ENCODE measurements at places on chromosomes 12 and 14.

GRCh38 chr14:32006263-32007110, 70.6 kb upstream of the ARHGAP5 start:
- no peak for DNase-seq
- peaks cover 42% of the 10 kb centered on the region for H3K4me1 ChIP-seq
- no peaks in the 10 kb centered on the region for H3K27me3 ChIP-seq
- H3K36me3 ChIP-seq: no peaks in the 10 kb centered on the region

GRCh38 chr14:85402569-85403162, 127.3 kb upstream of the FLRT2 start:
- peaks cover 7% of the 10 kb centered on the region for H3K27me3 ChIP-seq
- H3K4me3 ChIP-seq: no peak overlapping the region
- H3K27ac ChIP-seq: no peak overlapping the region
- H3K4me1 ChIP-seq: peaks cover 17% of the 10 kb centered on the region
- DNase-seq: no peak
- H3K36me3 ChIP-seq: no peaks in the 10 kb centered on the region

DNA sequence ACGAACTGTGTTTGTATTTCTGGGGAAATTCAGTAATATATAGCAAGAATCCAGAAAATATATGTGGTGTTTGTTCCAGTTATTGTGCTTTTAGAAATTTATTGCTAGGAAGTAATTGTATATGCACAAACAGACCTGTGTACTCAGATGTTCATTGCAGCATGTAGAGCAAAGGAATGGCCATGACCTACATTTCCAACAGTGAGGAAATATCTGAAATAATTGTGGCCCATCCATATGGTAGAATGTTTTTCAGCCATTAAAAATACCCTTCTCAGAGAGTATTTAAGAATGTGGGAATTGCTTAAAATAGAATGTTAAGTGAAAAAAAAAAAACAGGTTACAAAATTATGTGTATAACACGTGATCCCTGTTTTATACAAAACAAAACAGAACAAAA, 77.3 kb downstream of the TMX1 start:
- H3K36me3 ChIP-seq: no peaks in the 10 kb centered on the region
- H3K4me1 ChIP-seq: peaks cover 15% of the 10 kb centered on the region
- no peak overlapping the region for H3K4me3 ChIP-seq
- no peaks in the 10 kb centered on the region for H3K27me3 ChIP-seq
- no peak for DNase-seq
- no peak overlapping the region for H3K27ac ChIP-seq

GRCh38 chr12:93163260-93164036, 214.3 kb upstream of the NUDT4 start:
- peaks cover 7% of the 10 kb centered on the region for H3K4me1 ChIP-seq
- no peak for DNase-seq
- H3K27me3 ChIP-seq: no peaks in the 10 kb centered on the region
- H3K4me3 ChIP-seq: no peak overlapping the region

GRCh38 chr12:89932954-89933353, 224.3 kb upstream of the ATP2B1 start:
- peaks cover 4% of the 10 kb centered on the region for H3K27me3 ChIP-seq
- no peak overlapping the region for H3K27ac ChIP-seq
- no peak overlapping the region for H3K4me3 ChIP-seq

DNA sequence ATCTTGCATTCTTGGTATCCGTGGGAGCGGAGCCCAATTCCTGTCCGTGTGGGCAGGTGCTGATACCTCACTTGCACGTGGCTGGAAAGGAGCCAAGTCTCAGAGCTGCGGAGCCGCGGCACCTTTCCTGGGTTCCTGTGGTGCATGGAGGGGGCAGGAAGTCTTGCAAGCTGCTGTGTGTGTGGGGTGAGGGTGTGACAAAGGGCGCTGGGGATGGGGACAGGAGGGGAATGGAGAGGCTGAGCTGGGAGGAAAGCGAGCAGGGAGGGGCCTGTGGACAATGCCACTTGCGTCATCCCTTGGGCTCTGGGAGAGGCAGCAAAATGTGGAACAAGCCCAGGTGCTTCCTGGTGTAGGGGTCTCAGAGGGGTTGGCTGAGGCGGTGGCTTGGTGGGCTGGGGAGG, 86.7 kb downstream of the CALM1 start:
- no peak overlapping the region for H3K27ac ChIP-seq
- peak; percentile 58 for DNase-seq
- H3K4me3 ChIP-seq: no peak overlapping the region
- H3K4me1 ChIP-seq: no peaks in the 10 kb centered on the region

DNA sequence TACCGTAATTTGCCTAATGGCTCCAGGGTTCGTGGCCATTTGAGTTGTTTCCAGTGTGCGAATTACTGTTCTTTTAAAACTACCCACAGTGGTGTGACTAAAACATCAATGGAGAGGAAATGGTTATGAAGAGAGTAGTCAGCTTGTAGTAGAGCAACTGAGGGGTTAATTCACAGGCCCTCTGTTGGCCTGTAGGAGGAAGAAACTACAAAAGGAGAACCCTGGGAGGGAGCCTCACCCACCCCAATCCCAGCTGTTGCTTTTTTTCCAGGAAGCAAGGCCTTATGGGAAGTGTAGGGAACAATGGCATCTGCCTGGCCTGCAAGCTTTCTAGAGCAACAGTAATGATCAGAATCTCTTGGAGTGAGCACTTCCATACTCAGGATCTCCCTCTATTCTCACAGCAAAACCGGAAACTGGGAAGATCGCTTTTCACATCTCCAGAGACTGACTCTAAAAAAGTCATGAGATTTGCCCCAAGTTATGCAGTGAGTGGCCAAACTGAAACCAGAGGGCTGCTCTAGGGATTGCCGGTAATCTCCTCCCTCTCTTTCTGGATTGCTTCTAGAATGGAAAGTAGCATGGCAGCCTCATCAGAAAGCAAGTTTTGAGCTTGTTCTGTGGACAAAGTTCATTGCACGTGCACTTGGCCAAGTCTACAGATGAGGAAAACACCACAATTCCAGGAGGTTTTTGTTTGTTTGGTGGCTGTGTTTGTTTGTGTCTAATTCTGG, 125.3 kb upstream of the PWP1 start:
- peaks cover 11% of the 10 kb centered on the region for H3K4me1 ChIP-seq
- H3K4me3 ChIP-seq: no peak overlapping the region
- peak overlapping the region; percentile 82 for H3K27ac ChIP-seq
- no peak for DNase-seq
- H3K36me3 ChIP-seq: no peaks in the 10 kb centered on the region

GRCh38 chr14:104552738-104553125, 26.8 kb upstream of the C14orf180 start:
- no peak overlapping the region for H3K27ac ChIP-seq
- no peak for DNase-seq

- H3K4me1 ChIP-seq: no peaks in the 10 kb centered on the region
- H3K27me3 ChIP-seq: no peaks in the 10 kb centered on the region
- no peak for DNase-seq
- H3K36me3 ChIP-seq: peaks cover 9% of the 10 kb centered on the region
- H3K27ac ChIP-seq: no peak overlapping the region
- H3K4me3 ChIP-seq: no peak overlapping the region
Measured at GRCh38 chr12:120132863-120133385, 16.4 kb upstream of the RAB35 start.

Data from type B pancreatic cell (in vitro differentiated cells).